ENCODE measurements at places on chromosomes 7 and 10.

- no peak for DNase-seq
Measured at GRCh38 chr10:95835149-95835860, 72.5 kb upstream of the CC2D2B start.

- DNase-seq: no peak
Measured at GRCh38 chr10:4838743-4839142, 12.7 kb downstream of the AKR1E2 start.

DNA sequence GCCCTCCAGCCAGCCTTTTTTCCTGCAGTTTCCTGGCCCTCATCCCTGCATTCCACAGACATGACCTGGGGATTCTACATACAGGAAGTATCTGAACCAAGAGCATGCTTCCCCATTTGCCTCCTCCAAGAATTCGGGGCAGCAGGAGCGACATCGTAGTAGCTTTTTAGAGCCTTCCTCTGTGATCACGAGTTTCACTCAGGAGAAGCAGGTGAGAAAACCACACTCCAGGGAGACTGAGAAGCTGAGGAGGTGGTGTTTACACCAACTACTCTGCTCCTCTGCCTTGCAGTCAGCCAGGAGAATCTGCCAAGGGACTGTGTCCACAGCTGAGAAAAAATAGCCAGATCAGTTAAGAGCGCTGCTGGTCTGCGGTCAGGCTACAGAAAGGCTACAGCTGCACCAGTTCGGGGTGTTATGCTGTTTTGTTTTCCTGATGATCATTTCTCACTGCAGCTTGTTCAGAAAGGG, 54.1 kb downstream of the HSPA12A start:
- DNase-seq: no peak

DNA sequence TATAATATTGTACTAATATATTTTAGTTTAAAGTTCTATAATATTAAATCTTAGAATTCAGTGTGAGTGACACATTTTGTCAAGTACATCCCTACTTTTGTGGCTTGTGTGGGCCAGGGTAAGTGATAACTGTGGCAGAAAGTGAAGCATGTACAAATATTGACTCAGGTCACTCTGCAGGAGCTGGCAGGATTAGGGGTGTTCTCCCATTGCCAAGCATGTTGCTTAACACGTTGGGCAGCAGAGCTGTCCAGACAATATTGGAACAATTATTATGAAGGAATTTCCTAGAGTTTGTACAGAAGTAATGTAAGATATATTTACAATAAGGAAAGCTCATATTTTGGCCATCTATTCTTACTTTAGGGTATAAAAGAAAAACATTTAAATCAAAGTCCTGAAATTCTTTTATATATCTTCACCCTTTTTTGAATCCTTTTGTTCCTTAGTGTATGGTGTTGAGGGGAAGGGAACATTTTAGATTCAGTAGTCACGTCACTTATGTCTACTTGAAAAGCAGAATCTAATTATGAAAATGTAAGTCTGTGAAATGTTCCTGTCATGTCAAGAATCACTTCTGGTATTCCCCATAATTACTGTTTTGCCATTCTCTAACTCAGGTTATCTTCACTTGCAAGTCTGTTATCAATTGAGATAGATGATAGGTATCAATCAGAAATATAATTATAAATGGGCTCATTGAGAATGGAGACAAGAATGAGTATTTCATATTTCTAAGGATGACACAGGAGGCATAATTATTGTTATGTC, 4.0 kb downstream of the HDAC9 start:
- no peak for DNase-seq

DNA sequence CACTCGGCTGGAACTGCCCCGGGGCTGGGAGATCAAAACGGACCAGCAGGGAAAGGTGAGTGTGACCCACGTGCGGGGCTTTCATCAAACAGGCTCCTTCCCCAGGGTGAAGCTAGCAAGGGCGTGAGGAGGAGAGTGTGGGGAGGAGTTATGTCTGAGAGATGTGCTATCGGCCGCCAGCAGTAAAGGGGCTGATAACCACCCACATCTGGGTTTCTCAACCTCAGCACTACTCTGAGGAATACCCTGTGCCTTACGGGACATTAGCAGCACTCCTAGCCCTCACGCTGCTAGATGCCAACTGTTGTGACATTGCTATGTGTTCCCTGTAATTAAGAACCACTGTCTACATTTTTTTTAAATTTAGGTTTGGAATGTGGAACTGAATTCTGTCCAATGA, 113.9 kb upstream of the STK17A start:
- no peak for DNase-seq

GRCh38 chr7:79553811-79554555, 100.5 kb upstream of the MAGI2 start:
- DNase-seq: no peak

DNA sequence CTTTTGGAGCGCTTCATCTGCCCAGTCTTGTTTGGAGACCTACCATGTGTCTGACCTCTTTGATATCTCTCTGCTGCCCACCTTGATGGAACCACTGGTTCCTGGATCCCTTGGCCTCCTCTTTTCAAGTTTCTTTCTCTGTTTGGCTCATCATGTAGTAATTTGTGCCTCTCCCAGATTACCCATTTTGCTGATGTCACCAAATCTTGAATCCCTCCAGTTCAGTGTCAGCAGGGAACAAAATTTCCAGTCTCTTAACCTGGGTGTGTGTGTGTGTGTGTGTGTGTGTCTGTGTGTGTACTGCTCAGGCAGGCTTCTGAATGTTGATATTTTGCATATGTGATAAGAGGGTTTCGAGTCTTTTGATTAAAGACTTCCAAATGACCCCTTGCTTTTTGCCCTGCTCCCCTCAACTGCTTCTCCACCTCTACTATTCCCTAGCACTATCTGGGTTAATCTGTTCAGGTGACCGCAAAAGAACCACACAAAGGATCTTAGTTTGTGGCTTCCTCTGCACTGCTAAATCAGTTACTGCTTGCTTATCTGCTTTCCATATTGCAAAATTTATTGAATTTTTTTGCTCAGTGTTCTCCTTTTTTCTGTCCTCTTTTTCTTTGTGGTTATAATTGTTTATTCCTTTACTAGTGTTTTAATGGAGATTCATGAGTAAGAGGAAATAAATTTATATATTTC, 25.7 kb downstream of the MYO3A start:
- DNase-seq: no peak

DNA sequence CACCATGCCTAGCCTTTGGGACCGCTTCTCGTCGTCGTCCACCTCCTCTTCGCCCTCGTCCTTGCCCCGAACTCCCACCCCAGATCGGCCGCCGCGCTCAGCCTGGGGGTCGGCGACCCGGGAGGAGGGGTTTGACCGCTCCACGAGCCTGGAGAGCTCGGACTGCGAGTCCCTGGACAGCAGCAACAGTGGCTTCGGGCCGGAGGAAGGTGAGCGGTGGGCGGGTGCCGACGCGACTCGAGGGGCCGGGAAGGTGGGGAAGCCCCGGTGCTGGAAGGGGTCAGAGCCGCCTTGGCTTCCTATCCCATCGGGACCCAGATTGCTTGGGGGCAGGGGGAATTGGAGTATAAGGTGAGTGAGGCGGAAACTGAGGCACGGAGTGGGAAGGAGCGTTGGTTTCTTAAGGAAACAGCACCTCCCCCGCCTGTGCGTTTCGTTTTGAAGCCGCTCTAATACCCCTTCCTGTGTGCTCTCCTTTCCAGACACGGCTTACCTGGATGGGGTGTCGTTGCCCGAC, 547 bp downstream of the DDIT4 start:
- no peak for DNase-seq

DNA sequence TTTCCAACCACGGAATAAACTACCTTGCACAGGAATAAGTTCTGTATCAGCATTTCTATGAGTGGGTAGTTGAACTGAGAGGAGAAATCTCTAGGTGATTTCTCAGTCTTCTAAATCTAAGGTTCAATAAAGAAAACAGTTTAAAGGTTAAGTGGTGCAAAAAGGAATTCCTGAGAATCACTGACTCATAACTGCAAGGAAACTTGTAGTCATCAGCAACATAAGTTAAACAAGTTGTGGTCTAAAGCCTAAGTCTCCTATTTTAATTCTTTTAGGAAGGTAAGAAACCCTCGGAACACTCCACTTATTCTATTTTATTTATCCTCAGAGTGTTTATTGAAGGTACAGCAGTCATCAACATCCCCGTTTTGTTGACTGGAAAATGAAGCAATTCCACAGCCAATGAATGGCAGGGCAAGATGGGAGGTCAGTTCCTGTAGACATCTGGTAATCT, 92.4 kb upstream of the PIK3CG start:
- DNase-seq: no peak

DNA sequence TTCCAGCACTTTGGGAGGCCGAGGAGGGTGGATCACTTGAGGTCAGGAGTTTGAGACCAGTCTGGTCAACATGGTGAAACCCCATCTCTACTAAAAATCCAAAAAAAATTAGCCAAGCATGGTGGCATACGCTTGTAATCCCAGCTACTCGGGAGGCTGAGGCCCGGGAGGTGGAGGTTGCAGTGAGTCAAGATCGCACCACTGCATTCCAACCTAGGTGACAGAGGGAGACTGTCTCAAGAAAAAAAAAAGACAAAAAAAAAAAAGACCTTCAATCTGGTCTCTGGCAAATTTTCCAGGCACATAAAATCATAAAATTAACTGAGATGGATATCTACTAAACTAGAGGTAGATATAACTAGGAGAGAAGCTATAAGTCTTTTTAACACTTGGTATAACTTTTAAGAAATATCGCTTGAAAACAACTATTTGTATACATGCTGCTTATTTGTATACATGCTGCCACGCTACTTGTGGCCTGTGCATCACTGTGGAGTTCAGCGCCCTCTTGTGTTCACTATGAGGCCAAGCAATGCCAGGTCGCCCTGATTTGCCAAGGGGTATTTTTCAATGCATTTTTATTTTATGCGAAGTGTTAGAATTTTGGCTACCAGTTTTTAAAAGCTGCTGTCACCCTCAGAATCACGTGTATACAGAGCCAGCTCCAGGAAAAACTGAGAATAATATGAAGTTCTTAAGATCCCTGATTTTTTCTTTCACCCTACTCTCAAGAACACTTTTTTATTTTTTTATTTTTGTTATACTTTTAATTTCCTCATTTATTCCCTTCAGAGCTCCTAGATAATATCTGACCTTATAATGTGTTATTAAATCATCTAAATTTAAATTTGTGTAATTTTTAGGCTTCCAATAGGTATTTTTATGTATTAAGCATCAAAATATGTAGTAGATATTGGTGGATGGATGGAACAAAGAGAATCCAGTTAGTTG, 26.7 kb downstream of the CYCS start:
- DNase-seq: peak; percentile 81

- DNase-seq: peak; percentile 24
Measured at GRCh38 chr7:140403878-140404564, at the start of gene RAB19. Gene RAB19, plus strand, starts transcription at chr7:140404058. Its CDS starts 3,589 bp downstream, at chr7:140407647.

DNA sequence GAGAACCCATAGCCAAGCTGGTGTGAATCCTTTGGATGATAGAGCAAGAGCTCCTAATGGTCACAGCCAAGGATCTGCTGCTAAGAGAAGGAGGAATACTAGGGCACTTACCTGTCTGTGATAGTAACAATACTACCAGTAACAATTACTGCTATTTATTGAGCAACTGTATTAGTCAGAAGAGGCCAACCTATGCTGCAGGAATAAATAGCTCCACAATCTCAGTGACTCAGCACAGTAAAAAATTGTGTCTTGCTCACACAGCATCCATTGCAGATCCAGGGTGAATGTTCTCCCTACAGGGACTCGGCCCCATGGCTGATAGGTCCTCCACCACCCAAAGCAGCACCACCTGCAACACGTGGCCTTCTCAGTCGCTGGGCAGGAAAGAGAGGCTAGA, 257.6 kb upstream of the ZMIZ1 start:
- DNase-seq: no peak

- DNase-seq: no peak
Measured at GRCh38 chr7:158546214-158546613, 41.4 kb downstream of the PTPRN2 start.

- DNase-seq: no peak
Measured at GRCh38 chr10:9796564-9796963, 1221.1 kb upstream of the CELF2 start.
